GM04504 (cell line): ENCODE measurements at places on chromosomes 3 and 15.

GRCh38 chr3:127187316-127187715 lies 5.6 kb upstream of the PRR23E start:
- no peak for DNase-seq

DNA sequence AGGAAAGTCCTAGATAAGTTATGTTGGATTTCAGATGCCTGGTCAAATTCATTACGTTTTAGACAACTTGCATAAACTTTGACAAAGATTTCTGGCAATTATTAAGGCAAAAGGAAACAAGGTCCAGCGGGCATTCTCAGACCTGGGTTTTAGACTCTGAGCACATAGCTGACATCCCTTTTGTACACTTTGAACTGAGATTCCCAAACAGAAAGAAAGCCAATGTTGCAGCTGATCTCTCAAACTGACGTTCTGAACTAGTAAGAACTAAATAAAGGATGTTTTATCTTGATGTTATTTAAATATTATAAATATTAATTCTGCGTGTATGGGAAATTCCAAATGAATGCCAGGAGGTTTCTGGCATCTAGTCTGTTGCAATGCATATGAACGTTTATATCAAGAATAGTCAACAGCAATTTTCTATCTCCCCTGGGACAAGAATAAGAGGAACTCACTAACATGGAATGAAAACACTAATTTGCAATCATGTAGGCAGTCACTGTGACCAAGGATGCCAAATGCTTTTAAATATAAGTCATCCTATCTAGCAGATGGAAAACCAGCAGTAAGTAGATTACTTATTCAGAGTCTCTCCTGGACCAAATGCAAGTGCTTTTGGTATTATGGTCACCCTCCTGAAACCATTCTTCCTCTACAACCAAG lies 202.1 kb downstream of the GREM1 start:
- peak; percentile 94 for DNase-seq

DNA sequence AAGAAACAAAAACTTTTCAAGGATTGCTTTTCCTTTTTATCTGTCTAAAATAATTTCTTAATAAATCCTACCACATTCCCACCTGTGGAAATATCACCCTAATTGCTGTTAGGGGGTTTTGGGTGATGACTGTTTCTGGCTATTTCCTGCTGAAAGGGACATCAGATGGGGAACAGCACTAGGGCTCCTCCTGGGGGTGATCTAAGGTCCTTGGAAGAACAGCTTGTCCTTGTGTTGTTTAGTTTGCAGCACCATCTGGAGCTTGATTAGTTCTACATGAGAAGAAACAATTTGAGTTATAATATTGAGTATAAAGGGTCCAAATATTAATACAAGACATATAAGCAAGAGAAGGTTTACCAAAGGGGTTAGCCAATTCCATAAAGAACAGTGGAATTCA lies 18.7 kb downstream of the OR5H15 start:
- DNase-seq: no peak

- DNase-seq: no peak
Measured at GRCh38 chr3:131216330-131216729, 165.2 kb upstream of the NUDT16 start.

DNA sequence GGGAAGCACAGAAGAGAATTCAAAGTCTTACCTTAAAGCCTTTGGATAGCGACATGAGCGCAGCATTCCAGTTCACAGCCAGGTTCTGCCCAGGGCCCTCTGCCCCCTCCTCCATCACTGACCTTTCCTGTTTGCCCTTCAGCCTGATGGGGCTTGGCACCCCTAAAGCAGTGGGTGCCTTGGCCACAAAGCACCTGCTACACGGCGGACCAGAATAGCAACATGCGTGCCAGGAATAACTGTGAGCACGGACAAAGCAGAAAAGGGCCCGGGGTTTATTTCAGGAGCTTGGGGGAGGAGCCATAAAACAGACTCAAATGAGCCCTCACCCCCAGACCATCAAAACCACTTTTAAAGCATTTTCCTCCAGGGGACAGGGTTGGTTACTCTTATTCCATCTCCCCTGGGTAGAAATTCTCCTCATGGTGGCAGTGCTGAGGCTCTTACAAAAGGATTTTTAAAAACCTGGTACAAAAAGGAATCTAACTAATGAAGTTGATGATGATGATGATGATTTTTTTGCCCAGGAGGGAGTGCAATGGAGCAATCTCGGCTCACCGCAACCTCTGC lies 135.4 kb downstream of the KLF13 start:
- DNase-seq: no peak

GRCh38 chr3:121624147-121624899 lies 31.1 kb downstream of the FBXO40 start:
- no peak for DNase-seq

DNA sequence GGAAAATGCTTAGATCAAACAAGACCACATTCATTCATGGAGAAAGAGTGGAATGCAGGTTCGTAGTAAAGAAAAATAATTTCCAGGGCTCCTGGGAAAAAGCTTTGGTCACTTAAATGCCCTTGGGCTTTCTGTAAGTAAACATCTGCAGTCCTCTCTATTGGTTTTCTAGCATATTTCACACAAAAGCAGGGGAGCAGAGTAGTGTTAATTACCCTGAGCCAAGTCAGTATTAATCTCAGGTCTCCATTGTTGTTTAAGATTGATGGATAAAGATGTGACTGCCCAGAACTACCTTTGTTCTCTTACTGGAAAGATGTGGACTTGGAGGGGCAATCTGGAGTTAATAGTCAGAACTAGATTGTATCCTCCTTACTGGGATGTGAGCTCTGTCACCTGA lies 242.6 kb downstream of the PTPRG start:
- no peak for DNase-seq

GRCh38 chr3:44885618-44886017 lies 11.2 kb downstream of the TGM4 start:
- DNase-seq: peak; percentile 63

DNA sequence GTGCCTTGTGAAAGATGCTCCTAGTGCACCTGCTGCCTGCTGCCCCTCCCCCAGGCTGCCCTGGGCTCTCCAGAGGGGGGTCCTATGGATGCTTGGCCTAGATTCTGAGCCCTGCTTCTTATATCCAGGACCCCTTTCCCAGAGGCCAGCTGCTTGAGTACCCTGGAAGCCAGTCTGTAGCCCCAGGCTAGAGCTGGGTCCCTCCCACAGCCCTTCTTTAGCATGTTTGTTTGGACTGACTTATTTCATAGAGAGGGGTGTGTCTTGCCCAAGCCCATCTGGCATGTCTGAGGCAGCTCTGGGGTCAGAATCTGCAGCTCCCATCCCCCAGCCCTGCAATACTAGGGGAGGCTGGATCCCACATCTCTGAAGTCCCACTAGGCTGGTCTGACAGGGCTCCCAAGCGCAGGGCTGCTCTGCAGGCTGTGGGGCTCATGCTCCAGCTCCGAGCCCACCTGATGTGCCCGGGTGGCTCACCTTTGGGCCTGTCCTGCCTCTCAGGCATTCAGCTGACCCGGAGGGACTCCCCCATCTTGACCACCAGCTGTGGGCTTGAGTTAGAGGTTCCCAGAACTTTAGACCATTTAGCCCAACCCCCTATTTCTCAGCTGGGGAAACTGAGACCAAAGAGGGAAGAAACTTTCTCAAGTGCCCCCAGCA lies 3.1 kb downstream of the CHRNB4 start:
- no peak for DNase-seq

- DNase-seq: no peak
Measured at GRCh38 chr3:78726545-78726944, 1041.3 kb downstream of the ROBO1 start.

GRCh38 chr3:40717471-40717870 lies 192.7 kb downstream of the ZNF621 start:
- no peak for DNase-seq

DNA sequence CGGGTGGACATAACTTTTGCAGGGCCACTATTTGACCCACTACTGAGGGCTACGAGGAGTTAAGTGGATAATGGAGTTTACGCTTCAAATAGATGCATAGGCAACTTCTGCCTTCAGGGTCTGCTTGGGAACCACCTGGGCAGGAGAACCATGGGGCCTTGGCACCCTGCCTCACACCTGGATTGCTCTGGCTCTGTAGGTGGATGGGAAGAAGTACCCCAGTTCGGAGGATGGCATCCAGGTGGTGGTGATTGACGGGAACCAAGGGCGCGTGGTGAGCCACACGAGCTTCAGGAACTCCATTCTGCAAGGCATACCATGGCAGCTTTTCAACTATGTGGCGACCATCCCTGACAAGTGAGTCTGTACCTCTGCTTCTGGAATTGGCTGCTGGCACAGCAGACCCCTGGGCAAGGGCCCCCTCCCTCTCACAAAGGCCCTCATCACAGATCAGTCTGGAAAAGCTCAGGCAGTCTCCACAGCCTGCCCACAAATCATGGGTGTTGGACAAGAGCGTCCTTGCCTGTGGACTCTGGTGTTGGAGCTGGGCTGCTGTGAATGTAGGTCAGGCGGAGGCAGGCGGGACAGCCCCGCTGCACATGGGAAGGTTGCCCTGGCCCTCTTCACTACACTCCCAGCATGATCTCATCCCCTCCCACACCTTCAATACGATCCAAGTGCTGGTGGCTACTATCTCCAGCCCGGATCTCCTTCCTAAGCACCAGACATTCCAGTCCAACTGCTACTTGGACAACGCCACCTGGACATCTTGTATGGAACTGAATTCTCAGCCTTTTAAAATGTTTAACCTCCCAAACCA lies 46.7 kb downstream of the MESD start:
- DNase-seq: no peak

DNA sequence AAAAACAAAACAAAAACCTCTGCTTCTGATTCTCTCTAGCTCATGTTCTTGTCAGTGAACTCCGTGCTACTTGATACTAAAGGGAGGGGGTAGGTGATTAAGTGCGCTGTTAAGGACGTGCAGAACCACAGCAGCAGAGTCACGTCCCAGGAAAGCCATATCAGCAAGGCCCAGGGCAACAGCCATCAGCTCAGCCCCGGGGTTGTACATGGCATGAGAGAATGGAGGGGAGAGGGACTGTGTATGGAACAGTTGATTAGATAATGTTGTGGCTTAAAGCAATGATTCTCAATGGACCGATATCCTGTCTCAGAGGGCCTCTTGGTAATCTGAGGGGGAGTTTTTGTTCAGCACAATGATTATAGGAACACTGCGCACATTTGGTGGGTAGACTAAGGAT lies 27.6 kb downstream of the C2CD4A start:
- no peak for DNase-seq

DNA sequence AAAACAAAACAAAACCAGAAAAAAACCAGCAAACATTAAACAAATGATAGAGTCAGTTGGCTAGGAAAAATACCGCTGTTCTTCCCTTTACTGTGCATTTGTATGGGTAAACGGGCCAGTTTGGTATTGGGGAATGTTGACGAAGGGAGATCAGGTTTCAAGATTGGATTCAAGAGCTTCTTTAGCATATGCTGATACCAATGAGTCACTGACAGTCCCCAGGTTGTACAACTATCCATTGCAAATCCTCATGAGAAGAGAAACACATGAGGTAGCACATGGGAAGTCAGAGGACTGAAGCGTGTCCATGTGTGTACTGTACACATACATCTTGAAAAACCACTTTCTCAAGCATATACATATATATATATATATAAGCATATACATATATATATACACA lies 25.6 kb downstream of the TIGIT start:
- peak; percentile 22 for DNase-seq

- no peak for DNase-seq
Measured at GRCh38 chr3:171389491-171389890, 70.7 kb downstream of the TNIK start.

DNA sequence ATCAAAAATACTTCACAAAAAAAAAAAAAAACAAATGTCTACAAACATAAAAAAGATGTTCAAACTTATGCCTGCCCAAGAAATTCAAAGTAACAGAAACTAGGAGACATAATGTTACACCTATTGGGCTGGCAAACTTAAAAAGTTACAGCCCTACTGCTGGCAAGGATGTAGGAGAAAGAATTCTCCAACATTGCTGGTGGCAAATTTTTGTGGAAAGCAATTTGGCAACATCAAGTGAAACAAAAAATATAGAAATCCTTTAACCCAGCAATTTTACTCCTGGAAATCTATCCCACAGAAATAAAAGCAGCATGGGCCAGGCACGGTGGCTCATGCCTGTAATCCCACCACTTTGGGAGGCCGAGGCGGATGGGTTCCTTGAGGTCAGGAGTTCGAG lies 73.2 kb downstream of the STAG1 start:
- DNase-seq: peak; percentile 8

DNA sequence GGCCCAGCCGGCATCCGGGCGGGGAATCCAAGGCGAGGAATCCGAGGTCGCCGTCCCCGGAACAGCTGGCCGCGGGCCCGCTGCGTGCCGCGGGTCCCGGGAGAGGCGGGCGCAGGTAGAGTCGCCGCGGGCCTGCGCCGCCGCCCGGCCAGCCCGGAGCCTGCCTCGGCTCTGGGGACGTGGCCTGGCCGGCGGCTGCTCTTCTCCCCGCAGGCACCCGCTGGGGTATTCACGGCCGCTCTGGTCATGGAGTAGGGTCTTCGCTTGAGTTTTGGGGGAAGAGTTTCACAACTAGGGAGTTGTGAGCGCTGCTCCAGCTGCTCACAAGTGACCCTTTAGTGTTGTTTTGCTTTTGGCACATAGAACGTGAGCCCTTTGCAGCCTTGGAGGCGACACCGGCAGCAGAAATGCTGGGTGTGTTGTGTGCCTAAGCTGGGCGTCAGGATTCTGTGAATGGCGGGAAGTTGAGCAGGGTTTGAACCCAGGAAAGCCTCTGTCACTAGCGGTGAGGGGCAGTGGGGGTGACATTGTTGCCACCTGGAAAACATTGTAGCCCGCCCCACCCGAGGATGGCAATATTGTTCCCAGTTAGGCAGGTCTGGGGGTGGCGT lies 4.0 kb downstream of the TRIM71 start:
- no peak for DNase-seq
